ENCODE measurements at places on chromosomes 2 and 18.

- DNase-seq: no peak
Observed at GRCh38 chr2:127672341-127673224, 2.7 kb downstream of the LIMS2 start.

DNA sequence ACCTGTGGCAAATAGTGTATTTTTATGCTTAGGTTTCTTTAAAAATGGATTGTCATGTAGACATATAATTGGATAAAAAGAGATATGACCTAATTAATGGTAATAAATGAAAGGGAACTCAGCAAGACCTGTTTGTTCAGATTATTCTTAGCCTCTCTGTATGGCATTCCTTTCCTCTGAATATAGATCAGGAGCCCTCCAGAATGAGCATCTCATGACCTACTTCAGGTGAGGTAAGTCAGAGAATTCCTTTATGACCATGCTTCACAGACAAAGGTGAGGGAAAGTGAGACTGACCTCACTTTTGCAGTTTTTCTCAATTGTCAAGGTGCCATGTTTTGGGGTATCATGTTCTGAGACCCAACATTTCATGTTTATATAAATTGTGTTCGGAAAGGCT, 1744.3 kb upstream of the PIK3C3 start:
- DNase-seq: no peak

DNA sequence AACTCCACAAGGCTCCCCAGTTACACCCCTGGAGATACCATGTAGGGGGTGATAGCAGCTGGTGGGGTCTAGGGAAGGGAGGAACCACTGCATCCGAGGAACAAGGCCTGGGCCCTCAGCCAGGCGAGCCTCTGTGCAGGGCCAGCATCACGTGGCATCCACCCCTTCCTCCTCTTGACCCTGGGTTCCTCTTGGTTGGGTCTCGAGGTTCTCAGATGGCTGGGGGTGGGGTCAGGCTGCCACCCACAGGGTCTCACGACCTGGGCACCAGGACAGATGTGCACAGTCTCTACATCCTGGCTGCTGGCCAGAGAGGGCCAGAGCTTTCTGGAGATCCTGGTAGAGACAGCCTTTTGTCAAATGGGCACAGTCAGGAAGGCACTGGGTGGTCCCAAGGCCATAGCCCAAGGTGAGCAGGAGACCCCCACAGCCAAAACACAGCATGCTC, 10.4 kb downstream of the HS6ST1 start:
- DNase-seq: no peak

DNA sequence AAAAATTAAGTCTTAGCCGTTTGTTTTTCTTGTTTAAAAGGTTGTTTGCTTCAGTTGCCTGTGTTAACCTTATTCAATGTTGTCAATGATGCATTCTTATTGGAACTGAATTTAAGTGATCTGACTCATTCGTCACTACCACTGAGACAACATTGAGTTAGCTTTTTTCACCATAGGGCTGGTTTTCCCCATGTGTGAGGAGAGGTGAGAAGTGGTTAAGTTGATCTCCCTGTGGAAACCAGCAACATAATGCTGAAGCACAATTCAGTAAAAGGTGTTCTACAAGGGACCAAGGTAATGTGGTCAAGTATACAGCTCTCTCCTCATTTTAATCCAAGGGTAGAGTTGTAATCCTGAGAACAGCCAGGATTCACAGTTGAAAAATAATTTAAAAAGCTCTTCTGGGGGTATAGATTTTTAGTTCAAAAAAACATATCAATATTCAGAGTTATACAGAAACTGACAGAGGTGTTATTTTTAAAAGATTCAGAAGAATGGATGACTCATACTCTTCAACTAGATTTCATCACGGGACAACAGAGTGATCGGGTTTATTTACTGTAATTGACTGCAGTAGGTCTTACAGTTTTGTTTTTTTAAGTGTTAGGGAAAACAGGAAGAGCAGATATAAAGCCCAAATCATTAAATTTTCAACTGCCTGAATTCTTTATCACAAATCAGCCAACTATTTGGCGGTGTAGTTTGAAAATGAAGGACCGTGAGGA, 12.6 kb downstream of the NOP58 start:
- no peak for DNase-seq

DNA sequence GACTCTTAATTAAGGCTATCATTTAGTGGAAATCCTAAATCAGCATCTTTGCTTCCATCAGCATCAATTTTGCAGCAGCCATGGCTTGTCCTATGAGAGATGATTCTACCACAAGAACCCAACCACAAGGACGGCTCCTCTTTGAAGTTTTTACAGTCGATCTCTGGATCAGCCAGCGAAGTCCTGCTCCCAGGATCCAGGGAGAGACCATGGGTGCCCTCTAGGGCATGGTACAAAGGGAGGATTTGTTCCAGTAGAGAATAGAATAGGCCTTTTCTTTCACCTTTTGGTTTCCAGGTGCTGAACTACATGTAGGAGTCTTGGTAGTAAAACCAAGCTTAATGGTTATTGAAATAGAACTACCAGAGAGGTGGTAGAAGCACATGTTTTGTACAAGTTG, 52.7 kb downstream of the TMEM200C start:
- DNase-seq: no peak

- no peak for DNase-seq
Observed at GRCh38 chr2:176581557-176582165, 312.4 kb downstream of the MTX2 start.

- DNase-seq: no peak
Observed at GRCh38 chr2:30332791-30333453, 101.6 kb downstream of the LBH start.

Measured in thymus (tissue), 14 donors.